Kidney (tissue), 22 donors: ENCODE measurements at places on chromosomes 11 and 22. TPM values are rescaled to one million over a fixed set of nuclear protein-coding genes. Genes with fewer than 3 reads are reported as not detected.
A peak's percentile ranks its signal among the peaks of the same experiment; 100 is the strongest.

- no peaks in the 10 kb centered on the region for H3K27me3 ChIP-seq
- H3K36me3 ChIP-seq, result no peaks in the 10 kb centered on the region
- H3K27ac ChIP-seq, result no peak overlapping the region
Measured at GRCh38 chr11:28195449-28195848, 87.3 kb downstream of the METTL15 start.

GRCh38 chr22:50276143-50276542, 6.0 kb upstream of the MAPK11 start:
- H3K36me3 ChIP-seq, result peaks cover 44% of the 10 kb centered on the region
- H3K27ac ChIP-seq, result no peak overlapping the region
- H3K4me1 ChIP-seq, result peaks cover 7% of the 10 kb centered on the region
- H3K27me3 ChIP-seq, result no peaks in the 10 kb centered on the region

DNA sequence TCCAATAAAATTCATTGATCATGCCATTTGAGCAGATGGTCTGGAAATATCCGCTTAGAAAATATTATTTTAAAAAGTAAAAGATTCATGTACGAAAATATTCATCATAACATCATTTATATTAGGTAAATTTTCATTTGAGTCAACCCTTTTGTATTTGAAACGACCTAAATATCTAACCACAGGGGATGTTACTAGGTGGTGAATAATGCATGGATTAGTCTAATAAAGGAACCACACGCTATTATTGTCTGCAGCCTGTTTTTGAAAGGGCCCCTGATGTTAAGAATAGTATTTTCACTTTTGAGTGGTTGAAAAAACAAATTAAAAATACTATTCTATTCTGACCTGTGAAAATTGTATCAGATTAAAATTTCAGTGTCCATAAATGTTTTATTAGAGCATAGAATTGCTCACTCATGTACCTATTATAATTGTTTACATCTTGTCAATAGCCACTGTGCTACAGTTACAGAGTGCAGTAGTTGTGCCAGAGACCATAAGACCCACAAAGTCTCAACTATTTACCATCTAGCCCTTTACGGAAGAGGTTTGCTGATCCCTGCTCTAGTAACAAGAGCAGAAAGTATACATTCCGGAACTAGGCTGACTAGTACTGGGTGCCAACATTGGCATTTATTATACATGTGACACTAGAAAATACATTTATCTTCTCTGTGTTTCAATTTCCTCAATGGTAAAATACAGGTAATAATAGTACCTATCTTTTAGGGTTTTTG, 176.1 kb downstream of the LRRC4C start:
- no peak overlapping the region for H3K4me3 ChIP-seq
- H3K36me3 ChIP-seq, result no peaks in the 10 kb centered on the region
- no peak for DNase-seq
- no peaks in the 10 kb centered on the region for H3K4me1 ChIP-seq
- H3K27me3 ChIP-seq, result no peaks in the 10 kb centered on the region
- H3K27ac ChIP-seq, result no peak overlapping the region

- no peaks in the 10 kb centered on the region for H3K27me3 ChIP-seq
- H3K4me1 ChIP-seq, result no peaks in the 10 kb centered on the region
- no peaks in the 10 kb centered on the region for H3K36me3 ChIP-seq
- DNase-seq, result no peak
- H3K27ac ChIP-seq, result no peak overlapping the region
Measured at GRCh38 chr22:48749555-48750227, 1078.0 kb downstream of the BRD1 start.

DNA sequence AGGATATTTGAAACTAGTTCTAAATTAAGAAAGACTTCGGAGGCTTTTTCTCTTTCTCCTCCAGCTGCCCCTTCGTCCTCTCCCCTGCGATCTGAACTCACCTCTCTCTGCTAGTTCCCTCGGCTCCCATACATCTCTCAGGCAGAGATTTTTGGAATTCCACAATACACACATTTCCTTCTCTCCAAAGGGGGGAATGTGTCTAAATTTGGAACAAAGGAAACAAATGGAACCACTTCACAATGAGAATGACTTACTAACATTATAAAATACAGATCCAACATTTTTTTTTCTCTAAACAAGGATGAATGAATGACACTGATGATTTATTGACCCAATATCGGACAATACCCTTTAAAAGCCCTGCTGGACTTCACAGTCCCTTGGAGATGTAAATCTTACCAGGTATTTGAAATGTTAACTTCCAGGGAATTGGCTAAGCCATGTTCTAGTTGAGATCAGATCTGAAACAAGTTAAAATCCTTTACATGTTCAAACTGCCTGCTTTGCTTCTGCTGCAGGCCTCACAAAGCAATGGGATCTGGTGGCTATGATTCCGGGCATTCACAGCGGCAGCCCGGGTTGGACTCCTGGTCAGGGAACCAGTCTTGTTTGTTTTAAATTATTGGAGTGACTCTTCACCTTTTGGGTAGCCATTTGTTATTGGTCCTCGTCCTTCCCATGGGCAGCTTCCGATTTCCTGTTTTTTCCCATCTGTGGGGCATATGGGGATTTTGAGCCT, 20.5 kb upstream of the GSTP1 start:
- DNase-seq, result peak; percentile 55
- no peaks in the 10 kb centered on the region for H3K27me3 ChIP-seq
- H3K27ac ChIP-seq, result peak overlapping the region; percentile 87
- H3K36me3 ChIP-seq, result no peaks in the 10 kb centered on the region
- no peak overlapping the region for H3K4me3 ChIP-seq

Gene OR10W1
- not detected for total RNA-seq

Gene DENND6B
- 16.7 TPM for total RNA-seq
